Upper lobe of right lung (tissue), 1 donor: ENCODE measurements at places on chromosomes 4 and X. TPM values are rescaled to one million over a fixed set of nuclear protein-coding genes. Genes with fewer than 3 reads are reported as not detected.

DNA sequence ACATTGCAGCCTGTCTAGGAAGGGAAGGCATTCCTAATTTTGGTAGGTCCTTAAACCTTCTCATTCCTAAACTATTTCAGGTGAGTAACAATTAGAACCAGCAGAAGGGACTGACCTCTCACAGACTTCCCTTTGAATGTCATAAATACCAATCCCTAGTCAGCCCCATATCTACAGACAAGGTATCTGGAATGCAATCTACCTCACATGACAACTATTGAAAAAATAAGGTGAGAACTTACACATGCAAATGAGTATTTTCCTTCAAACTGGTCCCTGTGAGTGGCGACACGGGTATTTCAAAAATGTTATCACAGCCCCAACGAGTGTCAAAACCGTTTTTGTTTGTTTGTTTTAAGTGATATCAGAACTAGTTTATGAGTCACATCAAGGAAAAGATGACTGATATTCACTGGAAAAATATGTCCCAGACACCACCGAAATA, 102.4 kb upstream of the VCX2 start:
- DNase-seq: no peak

GRCh38 chrX:76996641-76997040, 450.5 kb upstream of the FGF16 start:
- DNase-seq: no peak

- no peak for DNase-seq
Measured at GRCh38 chr4:98101988-98102387, 41.3 kb downstream of the STPG2 start.

GRCh38 chr4:19005211-19005610, 983.7 kb upstream of the LCORL start:
- no peak for DNase-seq

Gene MBNL3
- total RNA-seq: 22.9 TPM

Gene PPP4R3C
- not detected for total RNA-seq

Gene UNC5C
- 6.7 TPM for total RNA-seq

DNA sequence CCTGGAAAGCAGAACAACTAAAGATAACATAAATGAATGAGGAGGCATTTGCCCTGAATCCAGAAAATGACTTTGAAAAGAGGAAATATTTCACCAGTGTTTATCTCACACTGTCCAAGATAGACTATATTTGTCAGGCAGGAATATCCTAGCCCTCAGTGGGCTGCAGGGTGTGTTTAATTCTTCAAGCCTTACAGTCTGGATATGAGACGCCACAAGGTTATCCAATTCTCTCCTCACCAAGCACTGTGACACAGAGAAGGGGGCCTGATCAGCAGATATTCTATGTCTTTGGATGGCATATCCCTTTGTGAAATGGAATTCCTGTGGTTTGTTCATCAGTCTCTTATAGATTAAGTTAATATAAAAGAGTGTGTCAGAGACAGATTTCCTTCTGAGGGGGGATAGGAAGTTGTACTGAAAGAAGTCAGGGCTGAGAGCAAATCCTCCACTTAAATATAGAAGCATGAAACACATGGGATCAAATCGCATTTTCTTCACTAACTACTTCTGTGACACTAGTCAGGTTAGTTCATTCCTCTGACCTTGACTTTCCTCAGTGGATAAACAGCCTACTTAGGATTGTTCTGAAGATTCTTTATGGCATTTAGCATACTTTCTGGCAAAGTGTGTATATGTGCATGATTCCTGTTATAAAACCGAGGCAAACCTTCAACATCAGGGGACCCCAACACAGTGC, 6.8 kb upstream of the G3BP2 start:
- DNase-seq: no peak

DNA sequence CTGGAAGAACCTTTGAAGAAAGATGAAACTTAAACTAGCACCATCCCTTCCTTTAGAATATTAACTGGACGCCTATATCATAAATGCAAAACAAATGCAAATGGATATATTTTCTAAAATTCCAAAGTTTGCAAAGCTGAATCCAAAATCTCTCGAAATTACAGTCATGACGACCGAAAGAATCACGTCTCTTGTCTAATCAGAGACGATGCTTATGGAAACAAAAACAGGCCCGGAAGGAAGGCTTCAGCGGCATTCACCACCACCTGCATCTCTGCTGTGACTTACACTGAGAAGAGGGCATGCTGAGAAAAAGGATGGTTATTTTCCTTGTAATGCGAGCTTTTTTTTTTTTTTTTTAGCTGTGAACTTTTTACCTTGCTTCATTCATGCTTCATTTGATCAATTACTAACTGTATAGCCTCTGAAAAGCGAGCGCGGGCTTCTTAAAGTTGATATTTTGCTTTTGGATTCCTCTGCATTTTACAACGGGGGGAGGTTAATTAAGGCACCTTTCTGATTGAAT, 209.3 kb downstream of the SOWAHB start:
- no peak for DNase-seq

DNA sequence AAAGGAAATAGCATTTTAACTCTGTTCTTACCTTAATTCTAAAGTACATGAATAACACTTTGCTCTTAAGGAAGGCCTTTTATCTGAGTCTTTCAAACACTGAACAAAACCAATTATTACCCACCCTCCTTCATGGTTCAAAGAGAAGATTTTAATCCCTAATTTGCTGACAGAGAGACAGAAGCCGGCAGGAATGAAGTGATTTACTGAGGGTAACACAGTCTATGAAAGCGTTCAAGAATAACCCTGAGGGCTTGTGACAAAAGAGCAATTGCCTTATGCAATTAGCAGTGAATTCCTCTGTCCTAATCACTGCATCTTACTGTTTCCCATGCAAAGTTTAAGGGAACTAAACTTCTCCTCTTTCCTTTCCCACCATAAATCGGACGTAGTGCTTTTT, 144.1 kb downstream of the PACRGL start:
- no peak for DNase-seq

Gene HEPH
- 16.9 TPM for total RNA-seq

Gene HTN1
- not detected for total RNA-seq

- DNase-seq: no peak
Measured at GRCh38 chrX:103688946-103689345, 2.4 kb upstream of the MORF4L2 start.

DNA sequence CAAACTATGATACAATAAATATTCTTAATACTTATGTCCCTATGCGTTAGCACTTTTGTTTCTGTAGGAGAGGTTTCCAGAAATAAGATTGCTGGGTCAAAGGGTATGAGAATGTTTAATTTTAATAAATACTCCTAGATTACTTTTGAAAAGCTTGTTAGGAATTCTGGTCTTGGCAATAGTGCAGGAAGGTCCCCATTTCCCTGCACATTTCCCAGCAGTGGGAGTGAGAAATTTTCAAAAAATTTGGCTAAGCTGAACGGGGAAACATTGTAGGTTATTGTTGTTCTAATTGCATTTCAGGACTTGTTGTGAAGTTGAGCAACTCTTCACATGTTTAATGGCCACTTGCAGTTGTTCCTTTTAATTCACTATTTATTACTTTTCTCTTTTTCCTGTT, 27.1 kb downstream of the IGFBP7 start:
- no peak for DNase-seq

DNA sequence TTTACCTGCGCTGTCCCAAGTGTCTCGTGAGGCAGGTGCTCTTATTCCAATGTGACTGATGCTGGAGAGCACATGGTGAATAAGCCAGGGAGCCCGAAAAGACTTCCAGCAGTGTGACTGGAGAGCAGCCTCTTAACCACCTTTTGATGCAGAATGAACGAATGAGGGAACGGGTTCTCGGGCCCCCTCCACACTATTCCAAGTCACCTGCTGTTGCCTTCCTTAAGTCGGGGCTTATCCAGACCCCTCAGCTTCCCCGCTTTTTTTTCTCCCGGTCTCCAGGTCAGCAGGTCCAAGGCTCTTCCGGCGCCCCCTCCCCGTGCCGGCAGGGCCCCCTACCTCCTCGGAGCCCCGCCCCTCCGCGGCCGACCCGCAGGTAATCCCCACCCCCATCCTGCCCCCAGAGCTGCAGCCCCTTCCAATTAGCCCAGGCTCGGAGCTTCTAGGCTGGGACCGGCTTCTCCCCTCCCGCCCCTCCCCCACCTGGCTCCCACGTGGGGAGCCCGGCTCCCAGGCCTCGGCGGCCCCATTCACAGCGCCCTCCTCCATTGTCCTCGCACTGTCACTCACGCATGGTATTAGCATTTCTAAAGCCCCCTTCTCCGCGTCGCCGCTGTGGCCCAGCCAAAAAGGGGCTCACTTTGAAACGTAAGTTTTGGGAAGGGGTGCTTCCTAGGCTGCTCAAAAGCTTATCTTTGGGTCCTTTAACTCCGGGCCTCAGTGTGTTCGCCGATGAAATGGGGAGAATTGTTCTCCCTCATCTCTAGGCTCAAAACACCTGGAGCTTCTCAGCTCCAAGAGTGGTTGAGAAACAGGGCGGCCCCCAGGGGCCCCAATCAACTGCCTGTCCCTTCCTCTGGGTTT, 56.2 kb upstream of the PJA1 start:
- no peak for DNase-seq

- DNase-seq: peak; percentile 69
Measured at GRCh38 chrX:87409113-87409841, 108.3 kb upstream of the KLHL4 start.

Gene TLR2
- 94.0 TPM for total RNA-seq

- no peak for DNase-seq
Measured at GRCh38 chr4:100823993-100824323, 306.1 kb upstream of the EMCN start.

Gene MAOA
- 176 TPM for total RNA-seq

- DNase-seq: no peak
Measured at GRCh38 chrX:72635930-72636329, 63.3 kb upstream of the HDAC8 start.

- no peak for DNase-seq
Measured at GRCh38 chr4:59814402-59815010, 1385.6 kb upstream of the ADGRL3 start.

Gene RENBP
- 46.4 TPM for total RNA-seq

GRCh38 chr4:26779224-26779623, 81.4 kb upstream of the STIM2 start:
- no peak for DNase-seq

Gene CD99
- 242 TPM for total RNA-seq

Gene GUCY1A1
- 76.0 TPM for total RNA-seq

GRCh38 chr4:166493924-166494345, 620.9 kb downstream of the TLL1 start:
- no peak for DNase-seq

- DNase-seq: no peak
Measured at GRCh38 chr4:69092190-69092589, 4.1 kb upstream of the UGT2B7 start.

- no peak for DNase-seq
Measured at GRCh38 chr4:24736066-24736465, 59.3 kb upstream of the SOD3 start.

Gene SLC9B2
- 6.2 TPM for total RNA-seq

- DNase-seq: no peak
Measured at GRCh38 chrX:7205037-7205577, 57.2 kb upstream of the PUDP start.

Gene CXCL5
- 7.2 TPM for total RNA-seq

Gene USP26
- total RNA-seq: not detected

GRCh38 chr4:111359602-111360001, 736.7 kb upstream of the PITX2 start:
- DNase-seq: no peak

GRCh38 chr4:149347139-149347538, 468.5 kb downstream of the IQCM start:
- DNase-seq: no peak

Gene HOPX
- 520 TPM for total RNA-seq

Gene USP11
- total RNA-seq: 56.0 TPM

Gene TLR10
- 0.78 TPM for total RNA-seq

- DNase-seq: no peak
Measured at GRCh38 chr4:61198686-61199085, 1.4 kb upstream of the ADGRL3 start.

GRCh38 chrX:81121513-81122363, 80.0 kb downstream of the HMGN5 start:
- peak; percentile 92 for DNase-seq

DNA sequence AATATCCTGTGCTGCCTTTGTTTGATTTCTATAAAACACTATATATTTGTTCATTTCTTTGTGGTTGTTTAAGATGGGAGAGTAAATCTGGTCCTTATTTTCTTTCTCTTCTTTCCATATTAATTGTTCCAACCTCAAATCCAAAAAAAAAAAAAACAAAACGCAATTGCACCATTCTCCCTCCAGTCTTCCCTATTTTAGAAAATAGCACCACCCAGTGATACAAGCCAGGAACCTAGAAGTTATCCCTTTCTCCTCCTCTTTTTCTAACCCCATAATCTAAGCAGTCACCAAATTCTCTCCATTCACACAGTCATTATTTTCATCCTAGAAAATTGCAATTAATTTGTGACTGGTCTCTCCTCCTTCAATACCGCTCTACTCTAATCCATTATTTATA, 107.8 kb downstream of the GABRA3 start:
- DNase-seq: no peak

DNA sequence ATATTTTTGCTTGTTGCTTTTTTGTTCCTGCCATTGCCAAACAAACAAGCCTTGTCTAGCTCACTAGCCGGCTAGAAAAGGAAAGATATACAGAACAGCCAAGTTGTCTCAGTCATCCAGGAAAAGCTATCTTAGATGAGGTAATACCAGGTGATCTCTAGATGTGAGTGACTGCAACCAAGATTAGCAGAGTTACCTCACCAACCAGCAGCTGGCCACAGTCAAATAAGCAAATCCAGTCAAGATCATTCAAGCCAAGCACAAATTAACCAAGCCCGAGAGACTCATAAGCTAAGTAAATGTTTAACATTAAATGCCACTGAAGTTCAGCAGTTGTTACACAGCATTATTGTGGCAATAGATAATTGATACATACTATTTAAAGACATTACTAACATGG, 108.6 kb downstream of the CENPC start:
- no peak for DNase-seq

- DNase-seq: no peak
Measured at GRCh38 chr4:7960790-7961655, 21.4 kb upstream of the AFAP1 start.

DNA sequence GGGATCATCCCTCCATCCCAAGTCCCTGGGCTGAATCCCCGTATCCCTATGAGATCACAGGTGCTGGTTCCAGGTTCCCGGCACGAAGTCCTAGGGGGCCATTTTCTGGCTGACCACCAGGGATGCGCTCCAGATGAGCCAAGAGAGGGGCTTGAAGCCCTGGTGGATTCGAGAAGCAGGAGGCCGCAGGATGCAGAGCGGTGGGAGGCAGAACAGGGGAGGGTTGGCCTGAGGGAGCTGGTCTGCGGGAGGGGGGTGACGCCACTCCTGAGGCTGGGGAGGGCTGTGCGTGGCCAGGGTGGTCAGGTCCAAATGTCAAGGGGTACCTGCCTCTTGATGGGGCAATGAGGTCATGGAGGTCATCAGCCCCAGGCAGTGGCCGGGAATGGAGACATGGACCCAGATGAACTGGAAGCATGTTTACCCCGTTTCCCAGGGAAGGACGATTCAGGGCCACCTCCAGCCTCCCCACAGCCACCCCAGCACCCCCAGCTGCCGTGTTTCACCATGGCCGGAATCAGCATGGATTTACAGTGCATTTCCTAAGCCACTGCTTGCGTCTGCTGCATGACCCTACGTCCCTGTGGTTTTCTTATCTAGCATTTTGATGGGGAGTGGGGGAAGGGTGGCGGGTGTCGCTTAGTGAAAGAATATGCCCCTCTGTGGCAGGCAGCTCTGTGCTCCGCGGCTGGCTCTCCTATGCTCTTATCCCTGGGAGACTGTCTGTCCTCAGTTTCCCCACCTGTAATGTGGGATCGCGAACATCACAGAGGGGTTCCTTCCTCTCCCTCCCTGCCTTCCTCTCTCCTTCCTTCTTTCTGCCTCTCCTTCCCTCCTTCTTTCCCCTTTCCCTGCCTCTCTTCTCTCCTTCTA, 17.0 kb upstream of the HTRA3 start:
- DNase-seq: no peak

- no peak for DNase-seq
Measured at GRCh38 chr4:78331186-78331585, 220.4 kb upstream of the ANXA3 start.

GRCh38 chr4:37973441-37973840, 13.2 kb downstream of the PTTG2 start:
- no peak for DNase-seq
